CD8-positive, alpha-beta memory T cell (primary cell): ENCODE measurements at places on chromosomes 5 and 9. TPM values are rescaled to one million over a fixed set of nuclear protein-coding genes. Genes with fewer than 3 reads are reported as not detected.

- DNase-seq: no peak
Observed at GRCh38 chr5:157864067-157864466, 5.1 kb upstream of the CLINT1 start.

GRCh38 chr5:56757077-56757476, 58.3 kb upstream of the MAP3K1 start:
- no peak for DNase-seq

DNA sequence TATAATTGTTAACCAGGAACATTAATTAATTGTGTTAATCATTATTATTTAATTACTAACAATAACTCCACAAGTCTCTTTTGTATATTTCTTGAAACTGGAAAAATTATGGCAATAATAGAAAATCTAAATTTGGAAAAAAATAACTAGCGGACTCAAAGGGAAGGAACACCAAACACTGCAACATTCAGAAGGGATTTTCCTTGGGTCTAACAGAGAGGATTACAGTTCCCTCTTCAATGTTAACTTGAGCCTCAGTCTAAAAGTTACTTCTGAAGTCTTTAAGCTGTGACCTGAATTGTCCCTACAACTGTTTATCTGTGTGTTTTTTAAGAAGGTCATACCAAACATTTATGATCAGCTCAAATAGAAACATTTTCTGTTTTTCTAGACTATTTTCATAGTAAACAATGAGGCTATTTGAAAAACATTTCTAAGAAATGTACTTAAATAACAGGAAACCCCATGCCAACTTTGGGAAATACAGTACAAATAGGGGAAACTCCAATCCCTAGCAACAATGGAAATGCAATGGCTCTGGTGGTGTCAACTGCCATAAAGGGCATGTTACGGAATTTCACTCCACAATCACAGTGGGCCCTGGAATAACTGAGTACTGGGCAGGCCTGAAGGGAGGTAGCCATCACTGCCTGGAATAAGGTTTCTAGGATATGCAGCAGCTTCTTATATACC, 61.2 kb downstream of the MCTP1 start:
- DNase-seq: no peak

DNA sequence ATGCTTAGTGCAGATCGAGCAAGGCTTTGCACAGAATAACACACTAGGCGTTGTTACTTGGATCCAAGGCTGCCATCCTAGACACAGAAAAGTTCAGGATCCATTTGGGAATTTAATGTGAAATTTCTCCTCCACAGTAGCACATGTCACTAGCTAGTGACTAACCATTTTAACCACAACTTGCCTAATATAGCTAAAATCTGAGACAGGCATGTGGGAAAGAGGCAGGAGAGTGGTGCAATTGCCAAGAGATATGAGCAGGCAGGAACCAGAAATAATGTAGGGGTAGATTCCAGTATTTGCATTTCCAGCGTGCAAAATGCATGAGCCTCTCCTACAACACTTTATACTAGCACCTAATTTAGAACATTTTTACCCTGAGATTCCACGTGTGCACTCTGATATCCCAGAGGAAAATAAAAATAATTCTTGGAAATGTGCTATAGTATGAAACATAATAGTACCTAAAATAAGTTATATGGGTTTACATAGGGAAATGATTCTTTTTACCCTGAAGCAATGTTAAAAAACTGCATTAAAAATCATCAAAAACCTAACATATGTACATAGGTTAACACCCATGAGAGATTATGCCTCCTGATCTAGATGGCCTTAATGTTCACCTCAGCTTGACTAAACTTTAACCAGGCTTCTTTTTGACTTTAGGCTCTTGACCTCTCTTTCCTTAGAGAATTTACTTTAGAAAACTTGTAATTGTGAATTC, 1230.6 kb upstream of the NUDT12 start:
- no peak for DNase-seq

DNA sequence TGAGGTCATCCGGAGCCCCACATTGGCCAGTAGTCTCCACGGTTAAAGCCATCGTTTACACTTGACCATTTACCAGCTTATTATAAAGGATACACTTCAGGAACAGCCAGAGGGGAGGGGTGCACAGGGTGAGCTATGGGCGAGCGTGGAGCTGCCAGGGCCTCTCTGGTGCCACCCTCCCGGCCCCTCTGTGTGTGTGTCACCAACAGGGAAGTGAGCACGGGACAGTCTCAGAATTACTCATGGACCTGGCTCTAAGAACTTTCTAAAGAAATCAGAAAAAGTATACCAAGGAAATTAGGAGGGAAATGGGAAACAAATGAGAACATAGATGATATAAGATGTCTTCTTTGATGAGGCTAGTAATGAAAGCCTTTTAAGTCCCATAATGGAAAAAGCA, 13.5 kb downstream of the WDR5 start:
- DNase-seq: no peak

GRCh38 chr9:129465834-129466535, 154.9 kb downstream of the C9orf50 start:
- DNase-seq: no peak

ITK gene
- 162 TPM for total RNA-seq

DNA sequence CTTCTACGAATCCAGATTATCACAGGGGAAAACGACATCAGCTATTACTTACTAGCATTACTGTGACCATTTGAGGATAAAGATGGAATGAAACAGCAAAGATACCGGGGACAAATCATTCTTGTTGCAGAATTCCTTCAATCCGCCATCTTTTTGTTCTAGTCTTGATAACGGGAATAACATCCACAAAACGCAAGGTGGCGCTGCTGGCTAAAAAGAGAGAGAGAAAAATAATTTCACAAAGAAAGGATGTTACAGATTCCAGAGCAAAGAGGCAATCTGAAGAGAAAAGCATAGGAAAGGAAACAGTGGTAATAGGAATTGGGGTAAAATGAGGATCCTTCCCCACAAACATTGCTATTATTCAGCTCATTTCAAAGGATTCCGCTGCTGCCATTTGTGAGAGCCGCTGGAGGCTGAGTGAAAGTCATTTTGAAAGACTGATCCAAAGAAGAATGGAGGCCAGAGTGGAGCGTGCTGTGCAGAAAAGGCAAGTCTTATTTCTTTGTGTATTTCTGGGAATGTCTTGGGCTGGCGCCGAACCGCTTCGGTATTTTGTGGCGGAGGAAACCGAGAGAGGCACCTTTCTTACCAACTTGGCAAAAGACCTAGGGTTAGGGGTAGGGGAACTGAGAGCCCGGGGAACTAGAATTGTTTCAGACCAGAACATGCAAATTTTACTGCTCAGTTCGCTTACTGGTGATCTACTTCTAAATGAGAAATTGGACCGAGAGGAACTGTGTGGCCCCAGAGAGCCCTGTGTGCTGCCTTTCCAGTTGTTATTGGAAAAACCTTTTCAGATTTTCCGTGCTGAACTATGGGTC, at the start of gene PCDHB7:
Gene PCDHB7 (plus strand): TSS at position 264 of the 824 bp plus-strand sequence. CDS start 192 bp downstream, at position 456.
- DNase-seq: no peak

DNA sequence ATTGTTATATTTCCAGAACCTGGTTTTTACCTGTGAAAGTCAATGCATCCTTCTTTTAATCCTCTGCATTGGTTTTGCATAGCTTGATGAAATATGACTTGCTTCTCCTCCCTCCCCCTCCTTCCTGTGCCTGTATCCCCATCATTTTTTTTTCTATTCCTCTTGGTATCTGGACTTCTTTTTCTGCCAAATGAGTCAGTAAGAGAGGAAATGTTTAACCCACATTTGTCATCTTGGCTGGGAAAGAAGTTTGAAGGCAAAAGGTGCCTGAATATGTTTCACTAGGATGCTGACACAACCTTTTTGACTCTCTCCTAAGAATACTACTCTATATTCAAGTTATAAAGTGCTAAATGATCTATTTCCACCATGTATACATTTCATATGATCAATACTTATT, 35.5 kb upstream of the CDKN2B start:
- DNase-seq: no peak

DNA sequence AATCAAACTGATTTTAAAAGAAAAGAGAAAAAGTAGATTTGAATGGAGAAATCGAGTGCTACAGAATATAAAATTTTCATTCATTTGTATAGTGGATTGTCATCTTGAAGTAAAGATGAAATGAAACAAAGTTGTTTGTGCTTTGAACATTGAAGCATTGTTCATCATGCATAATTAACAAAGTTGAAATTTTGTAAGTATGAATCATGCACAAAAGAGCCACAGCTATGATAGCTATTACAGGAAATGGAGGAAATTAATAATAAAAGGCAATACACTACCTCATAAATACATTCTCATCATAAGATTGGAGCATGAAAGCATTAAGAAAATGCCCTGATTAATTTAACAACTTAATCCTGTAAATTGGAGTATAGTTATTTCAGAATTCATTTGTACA, 153.4 kb upstream of the TLX3 start:
- no peak for DNase-seq

DNA sequence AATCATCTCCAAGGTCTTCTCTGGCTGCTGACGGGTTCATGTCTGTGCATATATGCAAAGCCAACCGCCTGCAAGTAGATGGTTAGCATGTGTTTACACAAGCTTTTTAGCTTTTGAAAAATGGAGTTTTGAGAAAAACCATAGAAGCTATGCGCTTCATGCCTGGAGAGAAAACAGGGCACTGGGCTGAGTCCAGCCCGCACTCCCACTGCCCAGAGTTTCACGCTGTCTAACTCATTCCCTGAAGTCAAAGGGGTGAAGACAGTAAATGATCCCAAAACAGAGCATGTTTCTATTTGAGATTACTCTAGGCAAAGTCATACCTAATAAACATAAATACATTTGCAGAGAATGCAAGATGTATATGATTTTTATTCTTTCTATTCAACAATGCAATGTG, 278.8 kb downstream of the IRX2 start:
- DNase-seq: no peak

GRCh38 chr9:86767373-86767772, 179.9 kb downstream of the GAS1 start:
- DNase-seq: no peak

DNA sequence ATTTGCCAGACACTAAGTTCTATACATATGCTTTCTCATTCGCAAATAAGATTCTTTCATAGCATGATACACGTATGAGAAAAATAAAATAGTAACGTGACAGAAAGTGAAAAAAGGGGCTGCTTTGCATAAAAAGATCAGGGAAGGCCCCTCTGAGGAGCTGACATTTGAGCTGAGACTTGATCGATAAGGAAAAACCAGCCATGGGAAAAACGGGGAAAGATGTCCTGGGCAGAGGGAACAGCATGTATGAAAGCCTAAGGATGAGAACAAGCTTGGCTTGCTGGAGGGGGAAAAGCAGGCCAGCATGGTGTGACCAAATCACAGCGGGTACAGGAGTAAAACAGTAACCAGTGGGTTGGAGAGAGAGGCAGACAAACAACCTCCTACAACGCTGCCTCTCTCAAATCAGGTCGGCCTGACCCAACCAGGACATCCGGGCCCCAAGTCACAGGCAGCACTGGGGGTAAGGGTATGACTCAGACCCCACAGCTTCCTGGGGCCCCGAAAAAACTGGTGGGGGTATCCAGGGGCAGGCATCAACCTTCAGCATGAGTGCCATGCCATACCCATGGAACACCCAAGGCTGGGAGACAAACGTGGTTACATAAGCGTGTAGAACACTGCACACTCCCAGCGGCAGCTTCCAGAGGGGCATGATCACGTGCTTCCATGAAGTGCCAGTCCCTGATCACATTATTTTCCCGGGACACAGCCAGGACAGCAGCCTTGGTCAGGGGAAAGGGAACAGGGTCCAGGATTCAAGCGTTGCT, 2.2 kb downstream of the TNIP1 start:
- DNase-seq: peak; percentile 84

DNA sequence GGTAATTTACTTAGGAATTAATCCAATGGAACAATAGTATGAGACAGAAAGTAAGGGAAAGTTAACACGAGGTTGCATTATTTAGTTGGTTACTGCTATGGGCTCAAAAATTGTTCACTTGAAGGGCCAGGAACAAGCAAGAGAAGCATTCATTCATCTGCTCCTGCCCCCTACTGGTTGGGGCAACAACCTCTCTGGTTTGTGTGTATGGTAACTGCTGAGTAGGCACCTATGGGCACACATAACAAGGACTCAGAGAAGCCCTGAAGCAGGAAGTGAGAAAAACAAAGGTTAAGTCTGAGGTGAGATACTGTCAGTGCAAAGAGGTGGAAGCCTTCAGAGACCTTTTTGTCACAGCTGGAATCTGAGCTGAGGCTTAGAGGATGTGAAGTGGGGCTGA, 34.4 kb upstream of the RANBP6 start:
- no peak for DNase-seq

GRCh38 chr5:74326571-74327338, 313.8 kb downstream of the ENC1 start:
- peak; percentile 57 for DNase-seq

GABRB2 gene
- total RNA-seq: not detected

DNA sequence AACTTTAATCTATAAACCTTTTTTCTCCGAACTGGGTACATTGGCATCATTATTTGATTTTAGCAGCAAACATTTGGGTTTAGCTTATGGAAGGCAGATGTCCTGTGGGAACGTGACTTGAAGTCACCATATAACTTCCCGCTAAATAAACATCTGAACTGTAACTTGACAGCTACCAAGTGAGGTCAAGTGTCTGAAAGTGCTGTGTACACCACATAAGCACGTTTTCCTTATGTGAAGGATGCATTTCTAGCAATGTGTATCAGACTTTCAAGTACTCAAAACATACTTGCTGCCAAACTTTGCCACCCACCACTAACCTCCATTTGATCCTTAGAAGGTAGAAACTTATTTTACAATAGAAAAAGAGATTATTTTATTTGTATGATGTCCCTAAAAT, 35.7 kb downstream of the SLC1A3 start:
- DNase-seq: no peak

GRCh38 chr5:136906545-136906944, 541.2 kb upstream of the TRPC7 start:
- DNase-seq: no peak

DNA sequence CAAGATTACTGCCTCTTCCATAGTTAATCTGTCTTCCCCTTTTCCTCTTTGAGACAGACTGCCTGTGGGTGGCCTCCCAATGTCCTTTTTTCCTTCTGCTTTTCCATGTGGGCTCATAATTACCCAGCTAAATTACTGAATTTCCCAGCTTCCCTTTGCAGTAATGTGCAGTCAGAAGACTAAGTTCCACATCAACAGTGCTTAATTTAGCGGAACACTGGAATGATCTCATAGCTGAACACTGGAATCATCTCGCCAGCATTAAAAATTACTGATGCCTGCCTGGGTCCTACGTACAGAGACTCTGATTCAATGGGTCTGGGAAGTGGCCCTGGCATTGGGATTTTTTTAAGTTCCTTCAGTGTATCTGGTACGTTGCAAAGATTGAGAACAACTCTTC, 84.3 kb downstream of the DNAH5 start:
- no peak for DNase-seq

- DNase-seq: no peak
Observed at GRCh38 chr5:68405784-68406743, 190.5 kb downstream of the PIK3R1 start.

PRDM9 gene
- total RNA-seq: not detected

DNA sequence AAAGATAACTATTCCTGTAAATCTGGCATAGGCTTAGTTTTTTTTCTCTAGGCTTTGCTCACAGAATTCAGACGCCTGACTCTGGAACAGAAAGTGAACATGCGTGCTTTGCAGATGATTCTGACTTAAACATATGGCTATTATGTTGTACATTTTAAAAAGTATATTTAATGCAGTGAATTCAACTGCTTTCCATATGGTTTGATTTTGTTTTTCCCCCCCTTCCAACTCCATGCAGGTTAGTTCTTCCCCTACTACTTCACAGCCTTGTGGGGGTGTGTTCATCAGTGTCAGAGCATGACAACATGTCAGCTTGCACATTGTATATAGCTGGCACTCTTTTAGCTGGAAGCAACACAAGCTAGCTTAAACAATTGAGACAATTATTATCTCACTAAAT, 226.8 kb downstream of the TMEM167A start:
- DNase-seq: no peak

GRCh38 chr5:102815540-102816332, 60.6 kb downstream of the PAM start:
- no peak for DNase-seq
